ENCODE measurements at places on chromosomes 7 and 10.

GRCh38 chr7:98934267-98934666 is 55.9 kb downstream of the TRRAP start:
- no peak for DNase-seq

DNA sequence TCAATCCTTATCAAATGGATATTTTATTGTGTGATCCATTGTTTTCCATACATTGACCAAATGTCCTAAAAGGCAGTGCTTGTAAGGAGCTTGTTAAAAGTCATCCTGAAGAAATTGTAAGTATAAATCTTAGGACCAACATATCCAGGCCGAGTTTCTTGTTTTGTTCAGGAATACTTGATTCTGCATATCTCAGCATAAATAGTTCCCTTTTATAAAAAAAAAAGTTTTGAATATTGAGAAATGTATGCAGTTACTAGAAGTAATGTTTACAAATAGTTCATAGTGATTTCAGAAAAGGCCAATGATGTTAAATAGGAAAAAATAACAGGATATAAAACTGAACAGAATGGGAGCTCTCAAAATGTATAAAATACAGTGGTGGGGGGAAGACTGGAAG is 6.6 kb downstream of the GRID1 start:
- no peak for DNase-seq

DNA sequence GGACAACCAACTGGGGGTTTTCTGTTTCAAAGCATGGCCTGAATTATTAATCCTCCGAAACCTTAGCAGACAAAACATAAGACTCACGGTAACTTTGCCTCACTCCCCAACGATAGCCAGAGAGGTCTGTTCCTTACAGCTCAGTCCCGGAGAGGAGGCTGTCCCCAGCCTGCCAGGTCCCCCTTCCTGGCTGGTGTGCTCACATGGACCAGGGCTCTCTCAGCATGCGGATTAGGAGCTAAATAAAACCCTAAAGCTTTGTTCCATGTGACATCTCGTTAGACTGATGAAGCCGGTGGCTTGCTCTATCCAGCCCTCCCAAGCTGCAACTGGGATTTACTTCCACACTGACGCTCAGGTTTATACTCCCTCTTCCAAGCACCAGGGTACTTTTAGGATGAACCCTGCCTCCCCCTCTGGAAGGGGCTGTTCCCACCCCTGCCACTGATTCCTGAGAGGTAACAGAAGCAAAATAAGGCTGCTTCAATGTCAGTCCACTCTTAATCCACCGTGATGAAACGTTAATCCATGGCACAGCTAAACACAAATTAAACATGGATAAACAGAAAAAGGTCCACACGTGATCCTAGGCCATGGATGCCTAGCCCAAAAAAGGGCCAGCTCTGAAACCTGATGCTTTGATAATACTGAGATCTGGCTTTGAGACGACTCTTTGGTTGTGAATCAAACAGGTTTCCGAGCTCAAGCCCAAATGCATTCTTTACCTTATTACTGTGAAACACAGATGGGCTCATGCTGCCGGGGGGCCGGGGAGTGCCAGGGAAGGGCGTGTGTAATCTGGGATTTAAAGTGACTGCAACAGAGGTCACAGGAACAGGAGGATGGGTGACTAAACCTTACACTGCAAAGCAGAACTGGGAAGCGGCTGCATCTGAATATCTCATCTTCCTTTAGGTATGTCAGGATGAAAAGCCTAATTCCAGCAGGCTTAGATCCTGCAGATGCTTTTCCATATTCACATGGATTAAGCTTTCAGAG is 86.2 kb downstream of the ZRANB1 start:
- no peak for DNase-seq

DNA sequence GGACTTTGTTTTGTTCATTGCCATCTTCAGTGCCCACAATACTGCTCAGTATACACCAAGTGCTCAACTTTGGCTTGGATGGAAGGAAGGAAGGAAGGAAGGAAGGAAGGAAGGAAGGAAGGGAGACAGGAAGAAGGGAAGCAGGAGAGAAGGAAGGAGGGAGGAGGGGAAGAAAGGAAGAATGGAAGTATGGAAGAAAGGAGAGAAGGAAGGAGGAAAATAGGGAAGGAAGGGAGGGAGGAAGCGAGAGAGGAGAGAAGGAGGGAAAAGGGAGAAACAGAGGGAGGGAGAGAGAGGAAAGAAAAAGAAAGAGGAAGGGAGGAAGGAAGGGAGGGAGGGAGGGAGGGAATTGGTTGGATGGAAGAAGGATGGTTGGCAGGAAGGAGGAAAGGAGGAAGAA is 49.6 kb upstream of the ADO start:
- no peak for DNase-seq

GRCh38 chr7:157734676-157735640 is 398.2 kb downstream of the DNAJB6 start:
- DNase-seq, result no peak

- DNase-seq, result no peak
Measured at GRCh38 chr7:42448901-42449300, 211.9 kb upstream of the GLI3 start.

DNA sequence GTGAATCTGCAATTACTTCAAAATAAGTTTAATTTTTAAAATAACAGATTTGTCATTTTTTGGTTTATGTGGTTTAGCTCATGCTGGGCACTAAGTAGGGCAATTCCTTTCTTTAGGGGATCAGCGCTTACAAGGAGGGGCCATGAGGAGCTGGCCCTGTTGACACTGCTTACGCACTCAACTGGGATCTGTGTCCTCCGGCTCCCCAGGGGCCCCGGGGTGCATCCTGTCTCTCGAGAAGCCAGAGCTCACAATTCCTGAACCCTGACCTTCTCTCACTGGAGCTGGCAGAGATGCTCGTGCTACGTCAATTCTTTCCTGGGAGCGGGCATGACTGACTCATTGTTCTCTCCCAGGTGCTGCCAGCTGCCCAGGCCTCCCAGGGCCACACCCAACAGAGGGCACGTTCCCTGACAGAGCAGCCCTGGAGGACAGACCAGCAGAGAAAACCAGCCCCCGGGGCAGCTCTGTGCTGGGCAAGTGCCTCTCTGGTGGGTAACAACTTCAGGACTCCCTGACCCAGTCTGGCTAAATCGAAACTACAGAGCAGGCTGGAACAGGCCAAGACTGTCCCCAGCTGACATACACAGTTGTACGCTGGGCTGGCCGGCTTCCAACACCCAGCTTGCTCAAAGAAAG is 36.8 kb downstream of the CTBP2 start:
- peak; percentile 24 for DNase-seq

GRCh38 chr10:61896854-61897661 is 4.4 kb upstream of the ARID5B start:
- no peak for DNase-seq

DNA sequence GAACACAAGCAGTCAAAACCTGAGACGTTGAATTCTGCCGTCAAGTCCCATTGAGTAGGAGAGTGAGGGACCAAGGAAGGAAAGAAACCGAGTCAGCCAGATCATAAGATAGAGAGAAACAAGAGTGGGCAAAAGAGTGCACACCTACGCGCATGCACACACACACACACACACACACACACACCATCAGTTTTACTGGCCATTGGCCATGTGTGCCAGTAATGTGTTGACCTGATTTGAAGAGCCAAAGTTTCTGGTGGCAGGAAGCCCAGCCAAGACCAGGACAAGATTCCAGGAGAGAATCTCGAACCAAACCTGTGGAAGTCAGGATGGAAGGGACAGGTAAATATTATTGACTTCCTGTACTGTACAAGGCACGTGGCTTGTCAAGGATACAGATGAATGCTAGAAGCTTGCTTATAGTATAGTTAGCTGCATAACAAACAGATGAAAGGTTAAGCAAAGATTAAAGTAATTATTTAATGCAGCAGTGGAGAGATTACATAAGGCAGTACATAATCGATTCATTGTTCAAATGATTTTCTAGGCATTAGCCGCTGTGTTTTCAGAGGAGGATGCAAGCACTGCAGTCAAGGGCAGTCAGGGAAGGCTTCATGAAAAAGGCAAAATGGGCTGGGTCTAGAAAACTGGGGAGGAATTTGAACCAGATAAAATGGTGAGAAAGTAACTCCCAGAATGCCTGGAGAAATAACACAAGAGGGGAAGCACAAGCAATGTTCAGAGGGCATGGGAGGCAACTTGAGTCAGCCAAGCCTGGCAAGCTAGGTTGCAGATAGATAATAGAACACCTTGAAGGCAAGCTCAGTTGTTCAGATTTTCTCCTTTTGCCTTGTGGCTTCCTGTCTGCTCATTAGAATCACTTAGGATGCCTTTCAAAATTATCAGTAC is 2.7 kb upstream of the HYCC1 start:
- DNase-seq, result no peak

- no peak for DNase-seq
Measured at GRCh38 chr10:129741280-129741977, 222.6 kb downstream of the EBF3 start.

GRCh38 chr7:77306231-77307067 is 106.8 kb upstream of the FGL2 start:
- no peak for DNase-seq

DNA sequence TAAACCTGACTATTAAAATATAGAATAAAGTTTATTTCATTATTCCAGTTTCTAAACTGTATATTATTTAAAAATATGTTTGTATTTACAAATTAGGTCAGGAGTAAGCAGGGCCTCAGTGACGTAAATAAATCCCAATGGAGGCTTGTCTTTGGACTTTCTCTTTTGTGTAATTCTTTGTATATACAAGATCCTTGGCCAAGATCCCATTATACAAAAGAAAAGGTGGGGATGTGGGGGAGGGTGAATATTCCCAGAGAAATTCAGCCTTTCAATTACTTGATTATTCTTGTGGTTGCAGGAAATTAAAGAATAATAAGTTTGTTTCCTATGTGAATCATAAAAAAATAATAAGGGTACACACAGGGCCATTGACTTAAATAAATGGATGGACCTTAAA is 178.7 kb upstream of the PRPS1L1 start:
- DNase-seq, result no peak

DNA sequence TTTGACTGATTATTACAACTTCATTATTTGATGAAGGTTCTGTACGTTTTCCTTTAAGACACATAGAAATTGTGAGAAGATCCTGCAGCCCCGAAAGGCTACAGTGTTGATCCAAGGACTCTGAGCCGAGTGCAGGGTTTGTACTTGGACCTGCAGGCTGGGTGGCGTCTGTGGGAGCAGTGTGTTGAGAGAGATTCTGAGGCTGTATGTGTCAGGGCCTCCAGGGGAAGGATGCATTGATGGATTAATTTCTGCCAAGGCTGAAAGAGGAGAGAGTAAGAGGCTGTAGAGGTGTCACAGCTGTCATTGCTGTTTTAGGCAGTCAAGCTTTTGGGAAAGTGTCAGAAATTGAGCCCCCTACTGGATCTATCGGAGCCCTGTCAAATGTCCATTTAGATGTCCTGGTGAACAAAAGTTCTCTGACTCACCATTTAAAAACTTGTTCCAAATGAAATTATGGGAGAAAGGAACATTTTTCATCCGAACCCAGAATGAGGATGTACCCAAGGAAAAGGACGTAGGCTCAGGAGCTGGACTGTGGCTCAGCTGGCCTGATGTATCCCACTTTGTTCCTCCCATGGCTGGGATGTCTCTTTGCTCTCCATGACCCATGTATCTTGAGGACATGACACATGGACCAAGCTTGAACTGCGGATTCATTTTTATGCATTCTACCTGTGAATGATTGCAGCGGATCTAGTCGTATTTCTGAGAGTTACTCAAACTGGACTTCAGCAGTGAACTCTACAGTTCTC is 102.2 kb downstream of the TCF7L2 start:
- DNase-seq, result no peak

GRCh38 chr10:46527241-46527811 is 29.1 kb downstream of the GPRIN2 start:
- no peak for DNase-seq

- DNase-seq, result no peak
Measured at GRCh38 chr7:6092953-6093354, 61.8 kb downstream of the ANKRD61 start.

All from NCI-H526 treated with DMSO at 0.1 percent for 48 hours (cell line).